NCI-H1105 (cell line): ENCODE measurements at places on chromosomes 1 and 21.

GRCh38 chr21:41425954-41426675 lies at the start of gene MX1:
MX1 (plus strand) TSS chr21:41426239; CDS start chr21:41432071, 5,832 bp downstream.
- DNase-seq = no peak

GRCh38 chr21:25913479-25913878 lies 178.7 kb downstream of the GABPA start:
- no peak for DNase-seq

DNA sequence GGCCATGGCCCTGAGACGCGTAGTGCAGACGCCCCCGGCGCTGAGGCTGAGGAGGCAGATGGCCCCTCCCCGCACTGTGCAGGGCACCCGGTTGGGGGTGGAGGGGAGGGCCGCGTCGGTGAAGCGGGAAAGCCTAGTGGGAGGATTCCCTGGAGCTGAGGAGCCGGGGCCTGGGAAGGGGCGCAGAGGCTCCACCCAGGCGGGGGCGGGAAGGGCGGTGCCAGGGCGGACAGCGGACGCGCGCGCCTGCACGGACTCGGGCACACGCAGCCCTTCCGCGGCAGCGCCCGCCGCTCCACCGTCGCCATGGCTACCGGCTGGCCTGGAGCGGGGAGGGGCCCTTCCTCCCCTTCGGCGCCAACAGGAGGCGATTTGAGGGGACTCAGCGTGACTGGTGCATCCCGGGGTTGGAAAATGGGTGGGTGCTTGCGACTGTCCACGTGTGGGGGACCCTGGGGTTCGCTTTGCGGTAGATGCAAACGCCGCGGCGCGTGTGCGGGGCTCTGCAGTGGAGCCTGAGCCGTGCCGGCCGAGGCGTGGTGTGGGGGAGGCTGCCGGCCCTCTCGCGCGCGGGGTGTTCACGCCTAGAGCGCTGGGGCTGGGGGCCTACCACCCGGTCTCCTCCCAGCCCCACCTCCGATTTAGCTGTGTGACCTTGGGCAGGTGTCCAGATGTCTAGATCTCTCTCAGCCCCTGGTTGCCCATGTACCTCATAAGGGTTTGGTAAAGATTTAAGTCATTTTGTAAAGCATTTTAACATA lies 35.1 kb downstream of the PTPRF start:
- DNase-seq = peak; percentile 35

DNA sequence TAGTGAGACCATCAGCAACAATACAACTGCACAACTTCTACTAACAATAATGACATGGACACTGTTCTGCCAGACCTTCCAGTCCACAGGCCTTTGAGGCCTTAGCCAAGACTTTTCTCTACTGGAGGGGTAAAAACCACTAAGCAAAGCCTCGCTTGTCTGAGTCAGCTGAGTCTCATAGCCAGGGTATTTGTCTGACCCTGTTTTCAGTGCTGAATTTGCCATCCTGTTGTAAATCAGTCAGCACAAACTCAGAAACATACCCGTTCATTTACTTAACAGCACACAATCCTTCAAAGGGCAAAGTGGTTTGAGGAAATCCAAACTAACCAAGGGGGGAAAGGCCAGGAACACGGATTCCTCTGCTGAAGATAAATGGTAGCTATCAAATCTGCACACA lies 537.8 kb downstream of the SMYD3 start:
- DNase-seq = no peak

DNA sequence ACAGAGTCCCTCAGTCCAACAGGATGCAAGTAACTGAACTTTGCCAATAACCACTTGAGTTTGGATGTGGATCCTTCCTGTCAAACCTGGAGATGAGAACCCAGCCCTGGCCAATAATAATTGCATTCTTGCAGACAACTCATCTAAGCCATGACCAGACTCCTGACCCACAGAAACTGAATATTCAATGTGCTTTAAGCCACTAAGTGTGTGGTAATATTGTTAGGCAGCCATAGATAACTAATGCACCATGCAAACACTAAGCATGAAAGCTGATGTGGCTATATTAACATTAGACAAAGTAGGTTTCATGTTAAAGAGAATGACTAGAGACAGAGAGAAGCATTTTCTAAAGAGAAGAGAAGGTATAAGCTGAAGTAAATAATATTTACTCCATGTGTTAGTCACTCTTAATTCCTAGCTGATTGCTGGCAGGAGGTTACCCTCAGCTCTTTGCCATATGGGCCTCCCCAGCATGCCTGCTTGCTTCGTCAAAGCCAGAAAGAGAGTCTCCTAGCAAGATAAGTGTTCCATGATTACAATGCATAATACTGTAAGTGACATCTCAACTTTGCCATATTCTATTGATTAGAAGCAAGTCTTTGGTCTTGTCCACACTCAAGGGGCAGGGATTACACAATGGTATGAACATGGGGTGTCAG lies 276.4 kb upstream of the PLXNA2 start:
- no peak for DNase-seq

- DNase-seq = no peak
These were observed 102.6 kb upstream of the RRP15 start for GRCh38 chr1:218182455-218182854.

GRCh38 chr1:34825455-34826091 lies 32.8 kb downstream of the GJA4 start:
- DNase-seq = no peak

- DNase-seq = no peak
These were observed 139.6 kb downstream of the BRINP2 start for GRCh38 chr1:177310326-177310725.

- DNase-seq = peak; percentile 8
These were observed 1.1 kb downstream of the SERTAD4 start for GRCh38 chr1:210233495-210234328.

GRCh38 chr1:198780376-198780775 lies 141.5 kb downstream of the PTPRC start:
- no peak for DNase-seq

DNA sequence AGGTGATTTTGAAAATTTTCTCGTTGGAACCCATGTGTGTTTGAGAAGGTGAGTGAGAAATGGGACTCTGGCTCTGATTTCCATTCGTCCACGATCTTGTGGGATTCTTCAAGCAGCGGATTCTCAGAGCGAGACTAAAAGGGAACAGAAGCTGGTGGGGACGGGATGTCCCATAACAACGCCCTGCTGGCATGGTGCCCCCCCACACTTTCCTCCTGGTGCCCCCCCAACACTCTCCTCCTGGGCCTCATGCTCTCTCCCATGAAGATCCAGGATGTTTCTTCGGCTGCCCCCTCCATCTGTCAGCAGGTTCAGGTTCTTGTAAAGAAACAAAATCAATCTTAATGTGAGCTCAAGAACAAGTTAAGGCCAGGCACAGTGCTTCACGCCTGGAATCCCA lies 29.1 kb downstream of the PRDM15 start:
- DNase-seq = no peak

DNA sequence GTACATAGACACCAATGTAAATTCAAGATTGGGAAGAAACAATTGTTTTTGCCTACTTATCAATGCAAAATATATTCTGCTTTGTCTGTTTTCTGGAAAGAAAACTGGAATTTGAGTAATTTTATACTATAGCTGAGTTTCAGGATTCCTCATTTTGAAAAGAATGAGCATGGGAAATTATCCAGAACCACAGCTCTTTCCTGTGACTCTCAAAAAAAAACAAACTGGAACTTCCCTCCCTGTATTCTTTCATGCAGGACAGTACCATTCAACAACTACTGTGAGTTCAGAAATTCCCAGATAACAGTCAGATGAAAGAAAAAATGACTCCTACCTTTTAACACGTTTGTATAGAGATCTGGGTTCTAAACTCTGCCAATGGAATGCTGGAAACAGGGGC lies 372.4 kb downstream of the TGFB2 start:
- DNase-seq = no peak

- no peak for DNase-seq
These were observed 43.6 kb downstream of the C21orf91 start for GRCh38 chr21:17775431-17776126.

DNA sequence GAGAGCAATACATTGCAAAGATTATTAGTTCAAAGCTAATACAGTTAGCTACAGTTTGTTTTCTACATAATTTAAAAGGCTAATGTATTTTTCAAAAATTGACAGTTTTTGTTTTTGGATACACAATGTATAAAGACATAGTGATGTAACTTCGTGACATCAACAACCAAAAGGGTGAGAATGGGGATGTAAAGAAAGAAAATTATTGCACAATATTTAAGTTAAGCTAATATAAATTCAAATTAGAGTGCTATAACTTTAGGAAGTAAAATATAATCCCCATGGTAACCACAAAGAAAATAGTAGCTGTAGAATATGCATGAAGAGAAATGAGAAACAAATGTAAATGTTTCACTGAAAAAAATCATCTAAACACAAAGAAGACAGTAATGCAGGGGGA lies 334.4 kb upstream of the DEPDC1 start:
- no peak for DNase-seq

GRCh38 chr21:44485254-44485793 lies 30.0 kb downstream of the LRRC3 start:
- no peak for DNase-seq

DNA sequence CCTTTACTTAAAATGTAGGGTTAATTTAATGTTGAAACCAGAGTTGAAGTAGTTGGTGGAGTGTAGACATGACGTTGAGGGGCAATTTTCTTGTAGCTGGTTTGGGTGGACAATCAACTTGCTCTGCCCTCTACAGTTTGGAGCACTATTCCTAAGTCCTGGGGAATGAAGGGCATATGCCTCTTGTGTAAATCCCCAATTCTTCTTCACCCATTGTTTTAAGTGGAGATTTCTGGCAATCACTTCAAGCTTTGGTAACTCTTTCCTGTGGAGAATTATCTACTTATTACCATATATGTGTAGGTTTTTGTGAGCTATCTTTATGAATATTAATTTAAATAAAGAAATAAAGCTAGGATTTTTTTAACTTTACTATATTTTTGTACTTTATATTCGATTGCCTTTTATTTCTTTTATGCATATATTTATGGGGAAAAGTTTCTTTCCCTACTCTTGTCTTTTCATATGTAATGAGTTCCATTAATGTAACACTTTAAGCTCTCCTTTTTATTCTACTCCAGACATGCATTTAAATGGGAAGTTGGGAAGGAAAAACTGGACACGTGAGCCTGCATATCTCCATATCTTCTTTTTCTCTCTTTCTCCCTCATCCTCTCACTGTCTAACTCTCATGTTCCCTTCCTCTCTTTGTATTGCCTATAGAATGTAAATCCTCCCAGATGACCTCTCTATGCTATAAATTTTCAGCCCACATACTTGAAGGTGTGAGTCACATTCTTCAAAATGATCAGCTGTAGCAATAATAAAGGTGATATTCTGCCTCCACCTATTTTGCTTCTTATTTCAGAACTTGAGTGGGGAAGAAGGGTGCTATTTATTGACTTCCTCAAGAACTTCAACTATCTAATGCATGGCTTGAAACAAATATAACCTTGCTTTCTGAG lies 276.7 kb downstream of the PTPRC start:
- DNase-seq = no peak

DNA sequence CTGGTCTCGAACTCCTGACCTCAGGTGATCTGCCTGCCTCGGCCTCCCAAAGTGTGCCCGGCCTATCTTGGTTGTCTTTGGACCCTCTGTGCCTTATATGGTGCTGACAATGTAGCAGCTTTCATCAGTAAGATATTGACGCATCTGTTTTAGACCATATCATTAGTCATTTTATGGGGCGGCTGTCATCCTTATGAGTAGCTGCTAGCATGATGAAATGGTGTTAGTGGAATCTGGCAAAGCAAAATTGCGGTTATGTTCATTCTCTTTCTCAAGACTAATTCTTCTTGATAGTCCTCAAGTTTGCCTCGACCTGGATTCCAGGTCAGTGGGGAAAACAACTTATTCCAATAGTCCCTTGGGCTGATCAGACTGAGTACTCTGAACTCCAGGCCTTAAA lies 199.9 kb downstream of the PRDM2 start:
- DNase-seq = no peak

- DNase-seq = peak; percentile 9
These were observed 241.0 kb downstream of the KCNJ6 start for GRCh38 chr21:37675202-37675801.

DNA sequence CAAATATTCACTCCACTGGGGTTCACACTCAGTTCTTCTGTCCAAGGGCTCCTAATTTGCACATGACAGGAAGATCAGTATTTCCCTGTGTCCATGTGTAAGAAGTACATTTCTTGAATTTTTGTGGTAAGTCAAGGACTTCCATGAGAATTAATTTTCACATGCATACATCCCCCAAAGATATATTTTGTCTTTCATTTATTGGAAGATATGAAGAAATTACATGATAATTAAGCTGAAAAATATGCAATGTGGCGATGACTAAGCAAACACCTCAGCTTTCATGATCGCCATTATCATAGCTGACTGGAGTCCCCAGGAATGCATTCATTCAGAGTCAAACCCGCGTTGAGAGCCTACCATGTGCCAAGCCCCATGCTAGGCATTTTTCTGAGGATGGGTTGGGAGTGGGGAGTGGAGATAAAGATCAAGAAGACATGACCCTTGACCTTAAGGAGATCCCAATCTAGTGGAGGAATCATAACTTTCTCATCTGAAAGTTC lies 104.6 kb upstream of the F3 start:
- DNase-seq = no peak

GRCh38 chr1:24935196-24935526 lies 5.1 kb upstream of the RUNX3 start:
- no peak for DNase-seq

DNA sequence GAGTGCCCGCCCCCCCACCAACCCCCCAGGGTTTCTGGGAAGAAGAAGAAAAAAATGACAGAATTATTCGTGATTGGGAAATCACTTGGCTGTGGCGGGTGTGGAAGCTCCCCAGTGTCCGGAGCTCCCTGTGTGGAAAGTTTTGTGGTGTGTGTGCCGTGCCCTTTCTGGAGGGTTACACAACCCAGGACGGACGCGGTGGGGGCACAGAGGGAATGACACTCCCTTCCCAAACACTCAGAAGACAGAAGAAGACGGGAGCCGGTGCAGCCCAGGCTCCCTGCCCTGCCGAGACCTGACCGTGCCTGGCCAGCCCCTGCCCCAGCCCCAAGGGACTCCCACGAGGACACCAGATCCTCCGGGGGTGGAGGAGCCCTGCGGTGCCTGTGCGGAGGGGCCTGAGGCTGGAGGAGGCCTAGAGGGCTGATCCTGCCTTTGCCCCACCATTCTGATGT lies 33.0 kb upstream of the ADARB1 start:
- DNase-seq = no peak

GRCh38 chr1:19835578-19835977 lies 20.5 kb upstream of the RNF186 start:
- DNase-seq = no peak

- no peak for DNase-seq
These were observed 19.1 kb downstream of the EXOC8 start for GRCh38 chr1:231318568-231318967.

DNA sequence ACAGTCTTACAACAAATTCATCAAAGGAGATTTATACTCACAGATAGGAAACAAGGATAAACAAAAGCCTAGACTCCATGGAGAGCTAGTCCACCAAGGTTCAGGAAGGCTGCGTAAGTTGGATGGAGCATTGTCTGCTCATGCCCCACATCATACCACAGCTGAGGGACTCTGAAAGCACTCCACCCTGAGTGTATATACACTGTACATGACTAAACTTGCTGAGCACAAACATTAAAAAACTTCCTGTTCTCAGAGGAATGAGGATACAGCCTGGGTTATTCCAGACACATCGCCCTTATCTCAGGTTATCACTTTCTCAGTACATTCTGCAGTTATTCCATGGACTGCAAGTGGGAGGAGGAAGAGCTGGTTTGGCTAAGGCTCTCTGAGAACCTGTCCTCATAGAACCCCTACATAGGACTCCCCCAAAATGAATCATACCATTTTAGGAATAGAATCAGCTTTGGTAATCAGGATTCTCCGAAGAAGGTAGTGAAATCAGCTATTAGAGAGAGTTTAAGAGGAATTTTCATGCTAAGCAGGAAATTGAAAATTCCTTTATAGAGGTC lies 58.0 kb upstream of the PRMT6 start:
- no peak for DNase-seq

GRCh38 chr1:29563092-29563491 lies 326.8 kb downstream of the PTPRU start:
- no peak for DNase-seq
